ENCODE measurements at places on chromosomes 3 and 15. TPM values are rescaled to one million over a fixed set of nuclear protein-coding genes. Genes with fewer than 3 reads are reported as not detected.

DNA sequence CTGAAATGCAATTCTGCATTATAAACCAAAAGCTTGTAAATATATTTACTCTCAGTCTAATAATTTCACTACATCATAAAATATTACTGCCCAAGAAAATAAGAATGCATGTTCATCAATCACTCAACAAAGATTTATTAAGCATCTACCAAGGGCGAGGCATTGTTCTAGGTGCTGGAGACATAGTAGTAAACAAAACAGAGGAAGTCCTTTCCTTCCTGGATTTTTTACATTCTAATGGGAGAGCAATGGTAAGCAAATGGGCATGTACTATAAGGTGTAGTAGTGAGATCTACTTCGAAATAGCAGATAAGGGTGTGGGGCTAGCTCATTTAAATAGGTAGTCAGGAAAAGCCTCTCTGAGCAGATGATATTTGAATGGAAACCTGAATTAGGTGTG lies 10.8 kb upstream of the ZFYVE19 start:
- no peak for DNase-seq

DNA sequence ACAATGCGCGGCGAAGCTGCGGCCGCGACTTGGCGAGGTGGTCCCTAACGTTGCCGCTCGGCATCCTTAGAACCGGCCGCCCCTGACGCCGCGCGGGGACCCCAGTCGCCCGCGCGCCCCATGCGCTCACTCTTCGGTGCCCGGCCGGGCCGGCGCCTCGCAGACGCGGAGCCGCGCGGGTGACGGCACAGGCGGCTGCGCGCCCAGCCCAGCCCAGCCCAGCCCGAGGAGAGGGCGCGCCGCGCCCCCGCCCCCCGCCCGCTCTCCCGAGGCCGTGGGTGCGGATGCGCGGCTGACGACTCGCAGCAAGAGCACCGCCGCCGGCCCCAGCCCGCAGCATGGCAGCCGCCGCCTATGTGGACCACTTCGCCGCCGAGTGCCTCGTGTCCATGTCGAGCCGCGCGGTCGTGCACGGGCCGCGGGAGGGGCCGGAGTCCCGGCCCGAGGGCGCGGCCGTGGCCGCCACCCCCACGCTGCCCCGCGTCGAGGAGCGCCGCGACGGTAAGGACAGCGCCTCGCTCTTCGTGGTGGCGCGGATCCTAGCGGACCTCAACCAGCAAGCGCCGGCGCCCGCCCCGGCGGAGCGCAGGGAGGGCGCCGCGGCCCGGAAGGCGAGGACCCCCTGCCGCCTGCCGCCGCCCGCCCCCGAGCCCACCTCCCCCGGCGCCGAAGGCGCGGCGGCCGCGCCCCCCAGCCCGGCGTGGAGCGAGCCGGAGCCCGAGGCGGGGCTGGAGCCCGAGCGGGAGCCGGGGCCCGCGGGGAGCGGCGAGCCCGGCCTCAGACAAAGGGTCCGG lies 437 bp downstream of the KLF13 start:
- DNase-seq: no peak

DNA sequence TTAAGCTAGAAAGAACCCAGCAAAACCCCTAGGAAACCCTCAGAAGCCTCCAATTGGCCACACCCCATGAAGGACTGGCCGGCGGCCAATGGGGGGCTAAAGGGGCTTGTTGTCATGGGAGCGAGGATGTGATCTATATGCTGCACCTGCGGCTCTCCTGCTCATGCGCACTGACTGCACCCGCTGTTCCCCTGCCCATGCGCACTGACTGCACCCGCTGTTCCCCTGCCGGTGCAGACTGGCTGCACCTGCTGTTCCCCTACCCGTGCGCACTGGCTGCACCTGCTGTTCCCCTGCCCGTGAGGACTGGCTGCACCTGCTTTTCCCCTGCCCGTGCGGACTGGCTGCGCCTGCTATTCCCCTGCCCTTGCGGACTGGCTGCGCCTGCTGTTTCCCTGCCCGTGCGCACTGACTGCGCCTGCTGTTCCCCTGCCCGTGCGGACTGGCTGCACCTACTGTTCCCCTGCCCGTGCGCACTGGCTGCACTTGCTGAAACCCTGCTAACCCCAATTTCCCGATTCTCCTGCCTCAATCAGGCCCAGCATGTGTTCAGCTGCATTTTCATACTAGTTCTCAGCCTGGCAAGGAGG lies 16.8 kb upstream of the MCCC1 start:
- no peak for DNase-seq

GRCh38 chr3:45002720-45003119 lies 23.4 kb upstream of the CLEC3B start:
- no peak for DNase-seq

DNA sequence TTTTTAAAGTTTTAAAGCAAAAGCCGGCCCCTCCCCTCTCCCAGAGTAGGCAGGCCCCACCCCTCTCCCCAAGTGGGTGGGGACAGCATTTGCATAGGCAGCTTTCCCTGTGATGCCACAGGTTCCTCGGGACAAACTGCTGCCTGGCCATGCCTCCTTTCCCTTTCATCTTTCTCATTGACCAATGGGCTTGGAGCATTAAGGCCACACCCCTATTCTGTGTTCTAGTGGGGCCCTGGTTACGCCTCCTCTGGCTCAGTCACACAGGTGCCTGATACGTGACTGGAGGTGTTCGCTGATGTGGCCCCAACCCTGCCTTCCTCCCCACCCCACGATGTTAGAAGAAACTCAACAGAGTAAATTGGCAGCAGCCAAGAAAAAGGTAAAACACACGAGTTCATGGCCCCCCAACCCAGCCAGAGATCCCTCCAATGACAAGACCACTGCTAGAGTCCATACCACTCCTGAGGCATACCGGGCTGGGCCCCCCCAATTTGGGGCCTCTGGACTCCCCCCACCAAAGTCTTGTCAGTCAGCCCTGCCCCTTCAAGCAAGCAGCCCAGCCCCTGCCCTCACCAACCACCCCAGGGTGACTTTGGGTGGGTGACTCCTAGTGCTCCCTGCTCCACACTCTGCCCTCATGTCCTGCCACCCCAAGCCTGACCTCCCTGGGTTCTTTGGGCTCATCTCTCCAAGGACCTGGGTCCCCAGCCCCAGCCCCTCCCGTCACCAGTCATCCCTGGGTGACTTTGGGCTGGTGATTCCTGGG lies 62.8 kb upstream of the CSPG4 start:
- DNase-seq: no peak

DNA sequence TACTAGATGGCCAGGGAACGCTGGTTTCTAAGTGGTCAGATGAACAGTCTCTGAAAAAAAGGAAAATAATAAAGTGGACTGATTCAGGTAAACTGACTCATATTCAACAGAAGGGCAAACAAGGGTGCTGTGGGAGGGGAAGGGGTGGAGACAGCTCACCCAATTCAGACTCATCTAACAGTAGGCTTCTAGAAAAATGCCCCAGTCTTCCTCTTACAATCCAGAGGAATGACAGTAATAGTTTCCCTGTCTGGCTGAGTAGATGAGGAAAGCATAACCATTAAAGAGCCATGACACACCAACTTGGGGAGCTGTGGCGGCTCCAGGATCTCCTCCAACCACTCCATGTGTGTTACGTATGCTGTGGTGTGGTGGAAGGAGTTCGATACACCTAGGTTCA lies 231.4 kb upstream of the UMPS start:
- no peak for DNase-seq

DNA sequence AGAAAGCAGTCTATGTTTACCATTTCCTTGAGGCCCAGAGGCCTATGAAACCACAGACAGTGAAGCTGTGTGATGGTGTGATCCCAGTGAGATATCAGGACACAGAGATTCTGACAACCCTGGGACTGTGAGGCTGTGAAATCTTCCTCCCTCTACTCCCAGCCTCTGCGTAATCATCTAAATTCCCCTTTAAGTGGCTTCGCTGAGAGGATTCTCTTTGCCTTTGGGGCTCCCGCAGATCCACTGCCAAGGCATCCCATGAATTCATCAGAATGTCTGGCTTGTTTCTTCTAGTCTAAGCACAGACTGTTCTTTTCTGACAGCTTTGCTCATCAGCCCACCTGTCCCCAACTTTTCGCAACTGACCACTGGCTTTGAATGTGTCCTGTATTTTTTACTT lies 901.2 kb upstream of the NR2F2 start:
- DNase-seq: no peak

- no peak for DNase-seq
Observed at GRCh38 chr3:186949281-186949982, 19.1 kb downstream of the ST6GAL1 start.

GRCh38 chr15:92934716-92935115 lies 34.6 kb downstream of the CHD2 start:
- no peak for DNase-seq

DNA sequence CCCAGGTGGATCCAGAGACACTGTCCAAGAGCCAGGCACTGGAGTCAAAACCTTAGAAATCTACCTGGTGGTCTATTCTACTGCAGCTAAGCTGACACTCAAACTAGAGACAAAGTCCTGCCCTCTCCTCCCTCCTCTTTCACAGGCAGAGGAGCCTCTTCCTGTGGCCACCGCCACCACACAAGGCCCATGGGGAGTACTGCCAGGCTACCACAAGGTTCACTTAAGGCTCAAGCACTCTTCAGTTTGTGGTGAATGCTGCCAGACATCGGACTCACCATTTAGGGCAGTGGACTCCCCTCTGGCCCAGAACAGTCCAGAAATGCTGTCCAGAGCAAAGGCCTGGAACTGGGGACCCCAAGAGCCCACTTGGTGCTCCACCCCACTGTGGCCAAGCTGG lies 160.9 kb downstream of the ADAMTS17 start:
- no peak for DNase-seq

DNA sequence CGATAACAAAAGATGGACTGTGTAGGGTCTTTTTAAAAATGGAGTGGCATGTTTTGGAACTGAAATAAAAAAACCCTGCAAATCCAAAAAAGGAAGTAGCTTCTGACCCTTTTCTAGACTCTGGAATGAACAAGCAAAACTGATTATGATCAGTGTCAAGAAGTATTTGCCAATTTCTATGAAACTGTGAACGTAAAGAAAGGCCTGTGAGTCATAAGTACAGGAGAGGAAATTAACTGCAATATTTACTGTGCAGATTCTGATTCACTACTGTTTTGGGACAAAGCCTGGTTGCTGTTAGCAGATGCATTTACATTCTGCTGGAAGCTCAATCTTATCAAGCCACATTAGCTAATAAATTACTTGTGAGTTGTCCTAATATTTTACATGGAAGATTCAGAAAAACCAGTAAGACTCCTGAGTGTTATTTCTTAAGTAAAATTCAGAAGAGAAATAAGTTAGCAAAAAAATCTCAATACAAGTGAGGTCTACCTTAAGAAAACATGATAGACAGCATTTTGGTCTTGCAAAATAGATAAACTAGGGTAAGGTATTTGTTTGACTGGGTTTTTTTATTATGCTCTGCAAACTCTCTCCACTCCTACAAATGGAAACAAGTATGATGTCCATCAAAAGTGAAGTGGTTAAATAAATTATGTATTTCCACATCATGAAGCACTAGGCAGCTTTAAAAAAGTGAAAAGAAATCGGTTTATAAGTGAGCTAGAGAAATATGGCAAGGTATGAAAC lies 90.2 kb upstream of the LMOD3 start:
- DNase-seq: no peak

GRCh38 chr3:42276141-42277132 lies 10.5 kb upstream of the CCK start:
- no peak for DNase-seq

- DNase-seq: no peak
Observed at GRCh38 chr3:108471426-108471825, 39.0 kb downstream of the MYH15 start.

DNA sequence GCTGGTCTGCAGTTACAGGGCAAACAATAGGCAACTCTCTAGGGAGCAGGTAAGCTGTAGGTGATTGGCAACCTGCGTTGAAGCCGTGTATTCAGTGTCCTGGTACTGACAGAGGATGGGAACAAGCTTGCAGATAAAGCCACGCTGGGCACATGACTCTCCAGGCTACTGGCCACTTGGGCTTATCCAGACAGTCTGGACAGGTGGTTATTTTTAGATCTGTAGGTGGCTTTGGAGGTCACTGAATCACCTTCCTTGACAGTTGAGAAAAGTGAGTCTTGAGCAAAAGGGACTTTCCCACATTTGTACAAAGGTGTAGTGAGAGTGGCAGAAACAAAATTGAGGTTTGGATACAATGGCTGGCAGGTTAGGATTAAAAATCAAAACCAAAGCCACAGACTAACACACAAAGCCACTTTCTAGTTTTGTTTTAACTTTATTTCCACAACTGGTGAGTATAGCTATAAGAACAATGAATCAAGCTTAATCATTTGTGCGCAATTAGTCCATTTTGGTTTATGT lies 22.3 kb upstream of the IL1RAP start:
- no peak for DNase-seq

- no peak for DNase-seq
Observed at GRCh38 chr15:88337993-88338392, 81.5 kb upstream of the NTRK3 start.

DNA sequence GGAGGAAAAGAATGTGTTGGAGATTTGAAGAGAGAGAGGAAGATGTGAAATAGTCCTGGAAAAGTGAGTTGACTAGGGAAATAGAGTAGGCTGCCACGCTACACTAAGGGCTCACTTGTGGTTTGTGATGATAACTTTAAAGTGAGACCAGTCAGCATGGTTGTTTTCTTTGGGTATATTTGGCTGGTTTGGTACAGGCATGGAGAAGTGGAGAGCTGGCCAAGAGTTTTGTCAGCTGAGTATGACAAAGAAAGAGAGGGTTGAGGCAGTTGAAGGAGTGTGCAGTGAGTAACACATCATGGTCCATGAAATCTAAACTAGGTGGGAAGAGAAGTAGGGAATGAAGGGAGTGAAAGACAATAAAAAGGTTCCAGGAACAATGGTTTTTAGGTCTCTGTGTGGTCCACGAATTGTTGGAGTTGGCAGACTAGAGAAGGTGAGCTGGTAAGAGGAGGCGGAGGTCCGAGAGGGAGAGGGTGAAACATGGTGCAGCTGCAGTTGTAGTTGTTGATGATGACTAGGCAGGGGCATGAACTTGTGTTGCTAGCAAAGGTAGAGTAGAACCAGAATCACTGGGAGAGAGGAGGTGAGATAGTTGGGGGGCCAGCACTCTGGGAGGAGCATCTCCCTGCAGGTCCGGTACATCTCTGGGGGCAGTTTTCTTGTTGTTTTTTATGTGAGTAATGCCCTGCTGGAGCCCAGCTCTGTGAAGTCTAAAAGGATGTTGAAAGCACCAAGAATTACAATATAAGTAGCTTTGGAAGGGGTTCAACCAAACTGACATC lies 21.0 kb downstream of the ZNF80 start:
- DNase-seq: no peak

DNA sequence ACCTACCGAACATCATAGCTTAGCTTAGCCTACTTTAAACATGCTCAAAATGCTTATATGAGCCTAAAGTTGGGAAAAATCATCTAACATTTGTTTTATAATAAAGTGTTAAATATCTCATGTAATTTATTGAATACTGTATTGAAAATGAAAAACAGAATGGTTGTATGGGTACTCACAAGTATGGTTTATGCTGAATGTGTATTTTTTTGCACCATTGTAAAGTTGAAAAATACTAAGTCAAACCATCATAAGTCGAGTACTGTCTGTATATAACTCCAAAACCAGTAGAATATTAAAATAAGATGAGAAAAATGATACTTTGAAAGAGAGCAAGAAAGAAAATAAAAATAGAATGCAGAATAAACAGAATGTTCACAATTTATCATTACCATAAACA lies 115.7 kb downstream of the ZNF280D start:
- DNase-seq: no peak

The TRIM42 gene
- total RNA-seq: not detected

The MME gene
- 3.6 TPM for total RNA-seq

The SCN5A gene
- total RNA-seq: 1.0 TPM

The ACKR2 gene
- 2.5 TPM for total RNA-seq
